ENCODE measurements at places on chromosomes 5 and 9.

- DNase-seq = no peak
Measured at GRCh38 chr9:126805554-126806262, 868 bp downstream of the ZBTB43 start.

GRCh38 chr9:68746525-68746924, 41.5 kb downstream of the PIP5K1B start:
- no peak for DNase-seq

- no peak for DNase-seq
Measured at GRCh38 chr5:168125445-168126199, 165.8 kb upstream of the WWC1 start.

- DNase-seq = no peak
Measured at GRCh38 chr5:136309932-136310598, 55.3 kb downstream of the TRPC7 start.

DNA sequence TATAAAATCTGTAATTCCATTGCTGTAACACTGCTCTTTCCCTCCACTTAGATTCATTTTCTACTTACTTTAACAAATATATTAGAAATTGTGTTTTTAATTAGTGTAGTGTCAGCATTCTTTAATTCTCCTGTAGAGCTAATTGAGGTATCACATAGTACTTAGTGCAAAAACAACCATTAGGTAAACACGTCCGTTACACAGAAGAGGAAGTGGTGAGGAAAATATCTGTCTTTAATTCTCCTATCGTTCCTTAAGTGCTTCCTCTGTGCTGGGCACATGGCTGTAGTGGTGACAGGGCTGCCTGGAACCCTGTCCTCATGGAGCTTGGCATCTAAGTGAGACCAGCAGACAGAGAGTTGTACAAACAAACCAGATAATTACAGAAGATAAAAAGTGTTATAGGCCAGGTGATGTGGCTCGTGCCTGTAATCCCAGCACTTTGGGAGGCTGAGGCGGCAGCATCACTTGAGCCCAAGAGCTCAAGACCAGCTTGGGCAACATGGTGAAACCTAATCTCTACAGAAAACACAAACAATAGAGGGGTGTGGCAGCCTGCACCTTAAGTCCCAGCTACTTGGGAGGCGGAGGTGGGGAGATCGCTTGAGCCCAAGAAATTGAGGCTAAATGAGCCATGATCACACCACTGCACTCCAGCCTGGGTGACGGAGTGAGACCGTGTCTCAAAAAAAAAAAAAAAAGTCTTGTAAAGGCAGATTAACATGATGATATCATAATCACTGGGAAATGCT, 36.4 kb downstream of the PARP8 start:
- DNase-seq = no peak

GRCh38 chr5:159058716-159059636, 40.7 kb downstream of the EBF1 start:
- DNase-seq = no peak

- no peak for DNase-seq
Measured at GRCh38 chr5:15577132-15577531, 77.2 kb downstream of the FBXL7 start.

All from vagina (tissue), 2 donors.